Pancreas (tissue), 10 donors: ENCODE measurements at places on chromosomes 1 and 21. TPM values are rescaled to one million over a fixed set of nuclear protein-coding genes. Genes with fewer than 3 reads are reported as not detected.
A peak's percentile ranks its signal among the peaks of the same experiment; 100 is the strongest.

DNA sequence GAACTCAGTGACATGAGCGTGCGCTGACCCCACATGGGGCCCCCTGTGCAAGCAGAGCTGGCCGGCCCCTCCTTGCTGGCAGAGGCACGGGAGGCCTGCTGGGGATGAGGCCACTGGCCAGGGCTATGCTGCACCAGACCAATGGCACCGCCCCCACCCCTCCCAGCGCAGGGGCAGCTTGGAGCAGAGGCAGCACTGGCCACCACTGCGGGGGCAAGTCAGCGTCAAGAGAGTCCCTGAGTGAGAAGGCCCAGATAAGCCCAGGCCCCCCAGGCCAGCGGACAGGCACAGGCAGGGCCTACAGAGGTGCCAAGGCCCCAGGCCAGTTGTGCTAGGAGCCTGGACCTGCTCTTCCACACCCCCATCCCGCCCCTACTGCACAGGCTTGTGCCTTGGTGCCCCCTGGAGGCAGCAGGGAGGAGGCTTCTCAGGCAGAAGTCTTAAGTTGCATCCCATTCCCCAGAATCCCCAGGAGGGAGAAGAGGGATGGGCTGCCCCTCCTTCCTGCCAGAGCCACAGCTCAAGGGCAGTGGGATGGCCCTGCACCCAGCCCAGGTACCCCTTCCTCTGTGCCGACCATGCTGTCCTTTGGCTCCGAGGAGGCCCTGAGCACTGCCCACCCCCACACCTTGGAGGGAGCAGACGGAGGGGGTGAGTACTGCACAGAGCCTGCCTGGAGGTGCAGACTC, 35.8 kb downstream of the EPHX1 start:
- peaks cover 9% of the 10 kb centered on the region for H3K4me1 ChIP-seq
- H3K36me3 ChIP-seq: peaks cover 48% of the 10 kb centered on the region
- H3K27me3 ChIP-seq: no peaks in the 10 kb centered on the region
- no peak overlapping the region for H3K27ac ChIP-seq
- H3K4me3 ChIP-seq: no peak overlapping the region
- DNase-seq: peak; percentile 78

The LEMD1 gene
- total RNA-seq: not detected

DNA sequence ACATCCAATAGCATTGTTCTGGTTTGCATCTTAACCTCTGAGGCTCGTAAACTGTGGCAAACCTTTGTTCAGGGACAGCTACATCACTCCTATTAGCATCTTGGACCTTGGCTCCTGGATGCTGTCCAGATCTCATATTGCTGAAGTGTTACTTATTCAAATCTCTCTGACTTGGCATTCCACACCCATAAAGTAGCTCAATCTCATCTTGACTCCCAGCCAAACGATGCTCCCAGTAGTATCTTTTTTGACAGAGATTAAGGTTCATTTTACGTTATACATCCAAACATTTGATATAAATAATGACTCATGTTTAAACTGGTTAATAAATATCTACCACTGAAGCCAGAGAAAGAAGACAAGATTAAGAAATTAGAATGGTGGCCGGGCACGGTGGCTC, 4.4 kb upstream of the FLVCR1 start:
- DNase-seq: no peak
- no peak overlapping the region for H3K27ac ChIP-seq
- H3K27me3 ChIP-seq: no peaks in the 10 kb centered on the region
- H3K4me3 ChIP-seq: no peak overlapping the region
- H3K36me3 ChIP-seq: no peaks in the 10 kb centered on the region
- peaks cover 5% of the 10 kb centered on the region for H3K4me1 ChIP-seq

- no peaks in the 10 kb centered on the region for H3K36me3 ChIP-seq
- no peak overlapping the region for H3K4me3 ChIP-seq
- no peak overlapping the region for H3K27ac ChIP-seq
- peaks cover 20% of the 10 kb centered on the region for H3K4me1 ChIP-seq
- H3K27me3 ChIP-seq: no peaks in the 10 kb centered on the region
- no peak for DNase-seq
Observed at GRCh38 chr1:169240449-169241232, 127.0 kb downstream of the NME7 start.

DNA sequence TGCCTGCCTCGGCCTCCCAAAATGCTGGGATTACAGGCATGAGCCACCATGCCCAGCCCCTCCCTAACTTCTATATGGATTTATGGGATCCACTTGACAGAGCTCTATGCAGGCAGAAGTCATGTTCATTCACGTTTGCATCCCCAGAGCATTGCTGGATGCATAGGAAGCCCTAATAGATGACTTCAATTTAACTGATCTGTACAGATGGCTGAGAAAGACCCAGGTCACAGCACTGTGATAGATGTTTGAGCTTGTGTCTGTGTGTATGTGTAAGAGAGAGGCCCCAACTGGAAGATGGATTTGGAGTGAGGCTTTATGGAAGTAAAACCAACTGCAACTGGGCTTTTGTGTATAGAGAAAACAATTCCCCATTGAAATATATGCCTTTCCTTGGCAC, 30.9 kb upstream of the PLXNA2 start:
- H3K36me3 ChIP-seq: no peaks in the 10 kb centered on the region
- H3K27me3 ChIP-seq: no peaks in the 10 kb centered on the region
- H3K4me1 ChIP-seq: no peaks in the 10 kb centered on the region
- DNase-seq: no peak

The TCEA3 gene
- 117 TPM for total RNA-seq

DNA sequence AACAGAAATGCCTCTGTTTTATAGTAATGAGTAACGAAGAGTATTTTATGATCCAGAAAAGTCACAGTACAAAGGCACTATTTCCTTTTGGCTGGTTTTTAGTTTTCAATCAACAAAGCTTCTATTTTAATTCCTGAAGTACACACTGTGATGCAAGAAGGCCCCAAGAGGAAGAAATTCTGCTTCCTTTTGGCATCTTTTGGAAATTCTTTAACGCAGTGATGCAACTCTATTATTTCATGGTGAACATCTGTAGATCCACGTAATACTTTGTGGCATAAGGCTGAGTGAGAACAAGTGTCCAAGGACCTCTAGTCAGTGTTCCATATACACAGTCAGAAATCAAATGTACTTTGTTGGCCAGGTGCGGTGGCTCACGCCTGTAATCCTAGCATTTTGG, 137.5 kb downstream of the TGFB2 start:
- no peaks in the 10 kb centered on the region for H3K27me3 ChIP-seq
- H3K36me3 ChIP-seq: no peaks in the 10 kb centered on the region
- no peak overlapping the region for H3K4me3 ChIP-seq
- DNase-seq: no peak
- no peak overlapping the region for H3K27ac ChIP-seq
- no peaks in the 10 kb centered on the region for H3K4me1 ChIP-seq

DNA sequence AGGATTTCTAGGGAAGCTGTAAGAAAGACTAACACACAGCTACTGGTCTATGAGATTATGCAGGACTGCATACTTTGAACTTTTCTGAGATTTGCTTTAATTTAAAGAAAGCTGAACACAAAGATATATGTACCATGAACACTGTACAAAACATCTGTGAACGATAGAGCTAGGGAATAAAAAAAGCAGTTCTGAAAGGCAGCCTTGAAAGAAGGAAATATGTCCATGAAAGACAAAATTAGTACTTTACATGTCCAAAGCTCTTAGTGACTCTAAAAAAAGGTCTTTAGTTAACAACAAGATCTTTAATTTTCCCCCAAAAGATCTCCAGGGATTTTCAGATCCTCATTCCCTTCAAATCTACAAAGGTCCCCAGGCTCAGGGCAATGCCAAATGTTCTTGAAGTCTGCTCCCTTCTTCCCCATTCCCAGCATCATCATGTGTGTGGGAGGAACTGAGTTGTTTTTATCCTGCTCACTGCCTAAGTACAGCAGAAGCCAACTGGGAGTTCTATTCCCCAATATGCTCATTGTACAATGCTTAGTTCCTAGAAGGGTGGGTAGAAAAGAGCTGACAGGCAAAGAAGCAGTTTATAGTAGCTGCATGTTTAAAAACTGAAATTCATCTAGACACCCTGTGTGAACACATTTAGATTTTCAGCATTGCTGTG, 60.1 kb upstream of the PTCH2 start:
- H3K36me3 ChIP-seq: no peaks in the 10 kb centered on the region
- H3K27ac ChIP-seq: no peak overlapping the region
- DNase-seq: no peak
- H3K4me1 ChIP-seq: no peaks in the 10 kb centered on the region
